ENCODE measurements at places on chromosomes 4 and X.

DNA sequence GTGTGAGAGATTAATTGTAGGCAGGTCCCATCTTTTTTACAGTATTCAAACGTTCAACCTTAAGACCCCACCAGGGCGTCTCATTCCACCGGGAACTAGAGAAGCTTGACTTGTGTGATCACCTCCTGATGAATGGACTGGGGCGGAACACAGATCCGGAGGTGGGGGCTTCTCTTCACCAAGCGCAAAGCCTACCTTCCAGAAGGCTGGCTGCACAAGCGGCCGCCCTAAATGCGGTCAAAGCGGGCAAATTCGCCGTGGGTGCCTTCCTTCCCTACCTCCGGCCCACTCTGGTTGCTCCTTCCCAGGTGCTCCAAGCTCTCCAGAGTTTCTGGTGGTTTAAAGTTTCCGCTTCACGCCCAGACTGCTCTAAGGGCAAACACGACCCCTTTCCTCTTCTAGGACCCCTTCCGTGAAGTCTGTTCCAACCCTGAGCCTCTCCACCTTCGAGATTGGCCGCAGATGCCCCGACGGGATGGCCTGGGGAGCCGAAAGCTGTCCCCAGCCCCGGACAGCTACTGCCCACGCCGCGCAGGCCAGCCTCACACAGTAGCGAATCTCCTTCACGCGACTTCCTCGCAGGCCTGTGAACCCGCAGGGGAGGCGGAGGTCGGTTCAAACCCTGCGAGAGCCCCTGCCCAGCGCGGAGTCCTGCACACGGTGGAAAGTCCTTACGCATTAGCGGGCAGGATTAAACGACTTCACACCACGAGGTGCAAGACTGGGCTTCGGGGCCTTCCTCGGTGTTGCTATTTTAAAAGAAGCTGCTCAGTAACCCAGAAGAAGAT is 1.6 kb upstream of the WWC2 start:
- no peak for DNase-seq

GRCh38 chr4:119722670-119723069 is 94.1 kb upstream of the PDE5A start:
- no peak for DNase-seq

DNA sequence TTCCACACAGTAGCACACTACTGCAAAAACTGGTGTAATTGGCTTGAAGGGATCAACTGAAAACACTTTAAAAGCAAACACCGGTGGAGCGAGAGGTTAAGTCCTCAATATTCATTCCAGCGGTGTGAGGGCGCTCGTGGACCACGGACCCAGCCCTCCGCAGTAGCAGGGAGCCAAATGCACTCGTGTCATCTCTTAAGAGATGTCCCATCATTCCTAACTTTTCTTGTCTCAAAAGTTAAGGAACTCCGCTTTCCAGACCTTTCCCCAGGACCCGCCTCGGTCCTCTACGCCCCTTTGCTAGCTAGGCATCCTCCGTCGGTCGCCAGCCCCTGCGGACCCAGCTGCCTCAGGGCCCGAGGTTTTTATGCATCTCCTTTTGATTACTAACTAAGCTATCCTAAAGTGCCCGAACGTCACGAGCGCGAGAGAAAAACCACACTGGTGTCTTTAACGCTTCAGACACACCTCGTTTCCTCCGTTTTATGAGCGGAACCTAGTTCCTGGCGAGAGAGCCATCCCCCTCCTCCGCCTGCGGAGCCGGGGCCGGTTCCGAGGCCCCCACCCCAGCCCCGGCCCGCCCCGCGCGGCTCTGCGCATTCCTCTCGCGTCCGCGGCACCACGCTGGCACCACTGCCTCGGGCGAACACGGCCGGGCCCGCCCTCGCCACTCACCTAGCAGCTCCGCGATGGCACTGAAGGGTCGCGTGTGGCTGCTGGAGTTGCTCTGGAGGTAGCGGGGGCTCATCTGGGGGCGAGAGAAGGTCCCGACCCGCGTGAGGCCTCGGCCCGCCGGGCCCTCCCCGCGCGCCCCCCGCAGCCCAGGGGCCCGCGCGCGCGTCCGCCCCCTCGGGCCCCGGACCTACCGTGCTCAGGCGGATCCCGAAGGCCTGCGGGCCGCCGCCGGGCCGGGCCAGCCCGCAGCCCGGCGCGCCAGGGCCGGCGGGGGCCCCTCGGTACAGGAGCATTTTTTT is 723 bp downstream of the MORC4 start:
- DNase-seq, result peak; percentile 46

- no peak for DNase-seq
Measured at GRCh38 chrX:68989865-68990606, 161.2 kb downstream of the EFNB1 start.

GRCh38 chr4:40594261-40595178 is 35.1 kb downstream of the RBM47 start:
- no peak for DNase-seq

DNA sequence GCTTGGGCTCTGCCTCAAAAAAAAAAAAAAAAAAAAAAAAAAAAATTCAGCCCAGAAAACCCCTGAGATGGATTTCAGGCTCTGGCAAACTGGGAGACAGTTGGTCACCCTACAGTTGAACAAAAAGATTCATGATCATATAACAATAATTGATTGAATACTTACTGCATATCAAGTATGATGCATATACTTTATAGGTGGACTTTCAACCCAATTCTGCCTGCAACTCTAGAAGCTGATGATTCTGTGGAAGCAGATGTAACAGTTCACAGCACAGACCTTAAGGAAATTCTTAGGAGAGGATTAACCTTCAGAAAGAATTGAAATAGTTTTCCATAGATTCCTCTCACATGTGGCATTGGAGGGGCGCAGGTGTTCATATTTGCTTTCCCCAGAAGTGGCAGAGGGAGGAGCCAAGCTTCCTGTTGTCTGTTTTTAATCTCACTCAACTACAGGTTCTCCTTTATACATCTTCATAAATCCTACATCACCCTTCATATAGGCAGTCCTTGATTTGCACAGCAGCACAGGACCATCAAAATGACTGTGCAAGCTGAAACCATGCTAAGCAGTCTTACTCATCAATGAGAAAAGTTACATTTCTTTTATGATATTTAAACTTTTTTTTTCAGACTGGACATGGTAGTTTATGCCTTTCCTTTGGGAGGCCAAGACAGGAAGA is 149.4 kb upstream of the KLF3 start:
- DNase-seq, result no peak

DNA sequence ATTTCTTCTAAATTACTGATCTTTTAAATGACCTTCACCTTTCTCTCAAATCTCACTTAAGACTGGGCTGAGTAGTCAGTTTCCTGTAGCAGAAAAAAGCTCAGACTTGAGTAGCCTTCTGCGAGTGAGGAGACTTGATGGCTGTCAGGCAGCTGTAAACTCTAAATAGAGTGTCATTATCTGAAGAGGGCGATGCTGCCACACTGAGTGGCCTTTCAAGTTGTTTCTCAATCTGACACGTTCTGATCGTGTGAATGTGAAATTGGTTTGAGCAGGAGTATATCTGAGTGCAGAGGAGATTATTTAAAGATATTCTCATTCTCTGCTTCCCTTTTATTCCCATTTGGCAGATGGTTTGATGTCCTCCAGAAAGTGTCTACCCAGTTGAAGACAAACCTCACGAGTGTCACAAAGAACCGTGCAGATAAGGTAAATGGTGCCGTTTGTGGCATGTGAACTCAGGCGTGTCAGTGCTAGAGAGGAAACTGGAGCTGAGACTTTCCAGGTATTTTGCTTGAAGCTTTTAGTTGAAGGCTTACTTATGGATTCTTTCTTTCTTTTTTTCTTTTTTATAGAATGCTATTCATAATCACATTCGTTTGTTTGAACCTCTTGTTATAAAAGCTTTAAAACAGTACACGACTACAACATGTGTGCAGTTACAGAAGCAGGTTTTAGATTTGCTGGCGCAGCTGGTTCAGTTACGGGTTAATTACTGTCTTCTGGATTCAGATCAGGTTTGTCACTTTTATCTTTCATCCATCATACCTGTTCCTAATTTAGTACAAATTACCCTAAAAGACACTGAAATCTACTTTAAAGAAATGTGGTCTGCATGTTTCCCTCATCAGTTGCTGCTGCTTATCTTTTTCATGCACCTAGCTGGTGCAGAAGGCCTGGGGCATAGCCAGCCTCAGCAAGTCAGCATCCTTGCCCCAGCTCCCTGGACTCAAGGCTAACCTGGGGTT is 74.3 kb upstream of the MSANTD1 start:
- DNase-seq, result no peak

DNA sequence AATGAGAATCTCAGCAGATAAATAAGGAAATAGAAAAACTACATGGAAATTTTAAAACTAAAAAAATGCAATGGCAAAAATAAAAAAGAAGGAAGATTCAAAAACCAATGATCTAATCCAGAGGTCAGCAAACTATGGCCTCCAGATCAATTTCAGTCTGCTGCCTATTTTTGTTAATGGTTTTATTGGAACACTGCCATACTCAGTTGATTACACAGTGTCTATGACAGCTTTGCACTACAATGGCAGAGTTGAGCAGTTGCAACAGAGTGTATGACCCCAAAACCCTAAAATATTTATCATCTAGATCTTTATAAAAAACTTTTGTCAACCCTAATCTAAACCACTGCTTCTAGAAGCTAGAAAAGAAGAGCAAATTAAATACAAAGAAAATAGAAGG is 170.3 kb downstream of the RAB28 start:
- no peak for DNase-seq

- no peak for DNase-seq
Measured at GRCh38 chr4:141711211-141711610, 74.8 kb downstream of the IL15 start.

DNA sequence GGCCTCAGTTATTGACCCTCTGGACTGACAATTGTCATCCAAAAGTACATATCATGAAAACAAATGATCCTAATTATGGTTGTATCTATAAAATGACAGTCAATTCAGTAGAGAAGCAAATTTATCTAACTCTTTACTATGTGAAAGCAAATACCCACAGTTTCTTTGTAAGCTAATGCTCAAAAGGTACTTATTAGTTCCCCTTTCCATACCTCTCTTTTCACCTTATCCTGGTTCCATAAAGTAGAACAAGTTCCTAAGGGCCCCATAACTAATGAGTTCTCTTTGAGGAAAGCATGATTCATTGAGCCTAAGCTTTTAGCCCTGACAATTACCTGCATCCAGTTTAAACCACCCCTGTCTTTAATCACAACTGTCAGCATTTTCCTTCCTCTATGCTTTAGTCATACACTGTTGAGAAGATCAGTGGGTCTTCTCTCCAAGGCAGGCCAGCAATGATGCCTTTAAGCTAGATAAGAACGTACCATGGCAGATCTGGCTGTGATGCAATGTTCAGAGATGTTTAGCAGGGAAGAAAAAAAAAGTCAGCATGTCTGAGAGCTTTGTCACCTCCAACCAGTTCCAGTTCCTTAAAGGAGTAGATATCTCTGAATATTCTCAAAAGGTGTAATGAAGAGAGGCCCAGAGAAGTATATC is 179.7 kb upstream of the RASGEF1B start:
- DNase-seq, result no peak

- DNase-seq, result no peak
Measured at GRCh38 chr4:26326791-26327190, 6.0 kb downstream of the RBPJ start.

GRCh38 chrX:93319609-93320008 is 353.8 kb downstream of the NAP1L3 start:
- no peak for DNase-seq

DNA sequence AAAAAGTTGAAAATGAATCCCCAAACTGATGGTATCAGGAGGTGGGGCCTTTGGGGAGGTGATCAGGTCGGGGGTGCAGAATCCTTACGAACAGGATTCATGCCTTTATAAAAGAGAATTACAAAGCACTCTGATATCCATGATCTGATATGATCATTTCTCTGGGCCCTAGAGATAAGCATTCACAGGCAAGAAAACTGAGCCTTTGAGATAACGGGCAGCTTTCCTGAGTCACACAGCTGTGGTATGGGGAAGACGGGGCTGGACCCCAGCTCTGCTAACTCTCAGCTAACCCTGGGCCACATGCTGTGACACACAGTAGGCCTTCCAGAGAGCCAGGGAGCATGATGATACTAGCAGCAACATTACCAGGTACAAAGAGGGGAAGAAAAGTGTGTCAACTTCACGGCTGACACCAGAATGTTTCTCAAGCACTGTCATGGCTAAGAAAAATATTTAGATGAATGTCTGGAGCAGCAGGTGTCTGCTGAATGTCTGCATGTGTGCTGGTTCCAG is 85.1 kb downstream of the SLC2A9 start:
- no peak for DNase-seq

DNA sequence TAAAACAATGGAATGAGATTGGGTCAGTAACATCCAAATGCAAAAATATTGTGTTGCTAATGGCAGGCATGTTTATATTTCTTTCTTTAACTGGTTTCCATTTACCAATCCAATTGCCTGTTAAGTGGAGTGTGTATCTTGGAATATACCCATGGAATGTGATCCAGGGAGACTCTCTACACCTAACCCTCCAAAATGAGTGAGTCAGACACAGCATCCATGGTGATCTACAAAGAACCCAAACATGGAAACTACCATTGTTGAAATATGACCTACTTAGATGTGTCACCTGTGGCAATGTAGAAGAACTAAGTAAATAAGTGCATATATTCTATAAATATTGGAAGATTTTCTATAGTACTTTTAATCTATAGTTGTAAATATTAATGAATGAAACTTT is 110.3 kb downstream of the AREG start:
- DNase-seq, result no peak

DNA sequence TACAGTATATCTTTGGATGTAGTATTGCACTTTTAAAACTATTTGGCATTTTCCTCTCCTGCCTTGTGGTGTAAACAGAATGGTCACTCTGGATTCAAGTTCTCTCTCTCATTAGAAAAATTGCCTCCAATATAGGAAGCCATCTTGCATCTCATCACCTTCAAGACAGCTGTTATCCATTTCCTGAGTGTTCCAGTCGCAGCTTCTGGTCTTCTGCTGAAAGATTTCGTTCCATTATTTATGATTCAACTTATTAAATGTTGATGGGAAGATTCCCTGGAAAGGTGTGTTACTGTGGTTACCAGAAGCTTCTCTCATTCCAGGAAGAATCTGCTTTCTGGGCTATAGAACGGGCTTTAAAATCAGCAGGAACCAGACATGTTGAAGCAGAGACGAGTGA is 568.3 kb upstream of the SLIT2 start:
- no peak for DNase-seq

DNA sequence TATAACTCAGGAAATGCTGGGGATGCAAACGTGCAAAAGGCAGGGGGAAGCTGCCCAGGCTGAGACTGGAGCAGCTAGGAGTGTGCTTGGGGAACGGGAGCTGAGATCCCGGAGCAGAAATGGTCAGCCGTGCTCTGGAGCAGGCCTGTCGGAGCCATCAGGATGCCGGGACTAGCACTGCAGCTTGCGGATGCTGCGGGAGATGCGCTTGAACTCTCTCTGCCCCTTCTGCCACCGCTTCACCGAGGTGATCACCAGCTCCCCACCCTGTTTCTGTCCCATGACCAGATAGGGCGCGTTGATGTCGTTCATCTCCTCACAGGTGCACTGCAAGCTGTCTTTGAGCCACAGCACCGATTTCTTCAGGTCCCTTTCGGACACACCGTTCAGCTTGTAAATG is 7.6 kb downstream of the SFRP2 start:
- DNase-seq, result no peak

GRCh38 chr4:6548882-6549230 is 26.1 kb upstream of the MAN2B2 start:
- DNase-seq, result no peak
